ENCODE measurements at places on chromosomes 5 and 9. TPM values are rescaled to one million over a fixed set of nuclear protein-coding genes. Genes with fewer than 3 reads are reported as not detected.

DNA sequence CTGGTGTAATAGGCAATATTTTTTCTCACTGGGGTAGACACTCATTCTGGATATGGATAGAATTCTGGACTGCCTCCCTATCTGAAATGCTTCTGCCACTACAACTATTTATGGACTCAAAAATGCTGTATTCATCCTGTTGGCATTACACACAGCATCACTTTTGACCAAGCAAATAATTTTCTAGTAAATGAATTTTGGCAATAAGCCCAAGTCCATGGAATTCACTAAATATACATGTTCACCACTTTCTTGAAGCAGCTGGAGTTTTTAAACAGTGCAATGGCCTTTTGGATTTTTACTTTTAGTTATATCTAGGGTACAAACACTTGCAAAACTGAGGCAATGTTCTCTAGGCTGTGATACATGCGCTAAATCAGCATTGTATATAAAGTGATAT lies 724.9 kb upstream of the EDIL3 start:
- DNase-seq = no peak

GRCh38 chr5:149583394-149583793 lies 2.1 kb downstream of the ARHGEF37 start:
- no peak for DNase-seq

DNA sequence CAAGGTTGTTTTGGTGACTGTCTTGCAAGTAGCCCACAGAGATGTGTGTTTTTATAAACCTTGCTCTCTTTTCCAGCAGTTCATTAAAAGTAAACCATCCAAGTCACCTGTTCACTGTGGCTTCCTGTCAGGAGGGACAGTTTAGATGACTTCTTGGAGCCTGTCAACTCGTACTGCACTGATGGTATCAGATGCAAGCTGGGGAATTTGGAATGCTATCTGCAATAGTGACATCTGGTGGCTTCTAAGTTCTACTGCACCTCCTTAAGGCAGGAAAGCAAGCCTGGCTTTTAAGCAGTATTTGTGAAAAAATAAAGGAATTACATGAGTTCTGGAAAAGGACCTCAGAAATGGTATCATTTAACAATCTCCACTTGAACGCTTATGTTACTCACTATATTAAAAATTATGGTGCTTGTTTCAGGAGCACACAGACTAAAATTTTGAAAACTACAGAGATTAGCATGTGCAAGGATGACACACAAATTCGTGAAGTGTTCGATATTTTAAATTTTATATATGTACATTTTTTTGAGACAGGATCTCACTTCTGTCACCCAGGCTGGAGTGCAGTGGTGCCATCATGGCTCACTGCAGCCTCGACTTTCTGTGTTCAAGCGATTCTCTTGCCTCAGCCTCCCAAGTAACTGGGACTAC lies 164.0 kb downstream of the TTC39B start:
- no peak for DNase-seq

CDX1 gene
- total RNA-seq = not detected

C1QTNF3 gene
- total RNA-seq = 3.1 TPM

FOCAD gene
- total RNA-seq = 21.0 TPM

DNA sequence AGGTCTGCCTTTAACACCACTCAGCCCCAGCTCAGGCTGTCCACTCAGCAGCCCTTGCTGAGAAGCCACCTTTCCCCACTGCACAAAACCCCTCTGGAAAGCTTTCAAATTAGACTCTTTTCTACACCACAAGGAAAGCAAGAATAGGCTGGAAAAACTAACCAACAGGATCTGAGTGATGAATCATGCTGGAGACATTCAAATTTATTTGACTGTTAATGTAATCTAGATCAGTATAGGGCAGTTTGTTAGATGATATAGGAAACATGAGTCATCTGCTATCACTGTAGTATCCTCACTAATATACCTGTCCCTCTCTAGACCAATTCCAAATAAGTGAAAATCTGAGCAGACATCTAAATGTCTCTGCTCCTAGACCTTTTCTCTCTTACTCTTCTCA lies 127.8 kb upstream of the PAM start:
- DNase-seq = no peak

DNA sequence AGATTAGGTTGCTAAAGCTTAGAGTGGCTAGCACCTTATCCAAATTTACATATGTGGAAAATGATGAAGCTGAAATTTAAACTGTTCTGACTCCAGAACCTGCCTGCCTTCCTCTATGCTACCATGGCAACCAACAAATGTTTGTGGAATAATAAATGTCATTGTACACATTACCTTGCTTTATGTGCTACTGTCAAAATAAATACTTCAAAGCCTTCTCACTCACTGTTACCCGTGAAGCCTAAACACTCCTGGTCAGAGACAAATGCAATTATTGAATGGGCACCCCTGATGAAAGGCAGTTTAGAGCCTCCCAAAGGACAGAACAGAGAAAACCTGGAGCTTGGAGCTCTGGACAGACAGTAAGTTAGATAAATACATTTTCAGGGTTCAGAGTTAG lies 158.6 kb downstream of the FAM114A2 start:
- DNase-seq = no peak

DNA sequence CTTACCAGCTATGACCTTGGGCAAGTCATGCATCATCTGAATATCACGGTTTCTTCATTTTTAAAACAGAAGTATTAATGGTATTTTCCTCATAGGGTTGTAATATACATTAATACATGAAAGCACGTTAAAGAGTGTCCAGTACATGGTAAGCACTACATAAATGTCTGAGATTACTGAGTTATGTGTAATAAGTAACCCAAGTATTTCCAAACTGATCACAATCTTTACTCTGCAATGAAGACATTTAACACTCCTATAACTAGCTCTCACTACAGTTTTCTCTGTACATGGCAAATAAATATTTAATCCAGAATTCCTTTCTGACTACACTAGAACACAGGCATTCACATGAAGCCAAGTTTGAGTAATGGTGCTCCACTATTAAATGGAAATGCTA lies 4.0 kb downstream of the GLDC start:
- DNase-seq = no peak

DAB2 gene
- total RNA-seq = 25.6 TPM

- DNase-seq = no peak
Measured at GRCh38 chr9:89576404-89576839, 28.4 kb upstream of the GADD45G start.

DNA sequence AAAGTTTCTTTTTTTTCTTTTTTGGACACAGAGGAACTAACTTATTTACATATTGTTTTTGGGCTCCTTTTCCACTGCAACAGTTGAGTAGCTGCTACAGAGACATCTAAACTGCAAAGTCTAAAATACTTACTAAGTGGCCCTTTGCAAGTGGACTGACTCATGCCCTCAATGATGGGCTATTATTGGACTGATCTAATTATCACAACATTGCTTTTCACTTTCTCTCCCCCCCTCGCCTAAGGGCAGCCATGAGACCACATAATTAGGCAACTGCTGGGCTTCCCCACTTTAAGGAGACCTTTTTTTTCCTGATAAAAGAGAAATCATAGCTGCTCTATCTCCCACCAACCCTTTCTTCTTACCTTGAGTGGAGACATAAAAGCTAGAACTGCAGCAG lies 47.0 kb downstream of the PLK2 start:
- DNase-seq = no peak

GRCh38 chr5:150448334-150448733 lies 1.2 kb downstream of the RPS14 start:
- no peak for DNase-seq

NR5A1 gene
- total RNA-seq = not detected

GRCh38 chr5:74015716-74016115 lies 389.7 kb downstream of the ARHGEF28 start:
- no peak for DNase-seq

DOCK2 gene
- 13.7 TPM for total RNA-seq

FOXD4L6 gene
- not detected for total RNA-seq

TSSK1B gene
- total RNA-seq = not detected

SMIM33 gene
- 0.05 TPM for total RNA-seq

RAD23B gene
- total RNA-seq = 66.4 TPM

DNA sequence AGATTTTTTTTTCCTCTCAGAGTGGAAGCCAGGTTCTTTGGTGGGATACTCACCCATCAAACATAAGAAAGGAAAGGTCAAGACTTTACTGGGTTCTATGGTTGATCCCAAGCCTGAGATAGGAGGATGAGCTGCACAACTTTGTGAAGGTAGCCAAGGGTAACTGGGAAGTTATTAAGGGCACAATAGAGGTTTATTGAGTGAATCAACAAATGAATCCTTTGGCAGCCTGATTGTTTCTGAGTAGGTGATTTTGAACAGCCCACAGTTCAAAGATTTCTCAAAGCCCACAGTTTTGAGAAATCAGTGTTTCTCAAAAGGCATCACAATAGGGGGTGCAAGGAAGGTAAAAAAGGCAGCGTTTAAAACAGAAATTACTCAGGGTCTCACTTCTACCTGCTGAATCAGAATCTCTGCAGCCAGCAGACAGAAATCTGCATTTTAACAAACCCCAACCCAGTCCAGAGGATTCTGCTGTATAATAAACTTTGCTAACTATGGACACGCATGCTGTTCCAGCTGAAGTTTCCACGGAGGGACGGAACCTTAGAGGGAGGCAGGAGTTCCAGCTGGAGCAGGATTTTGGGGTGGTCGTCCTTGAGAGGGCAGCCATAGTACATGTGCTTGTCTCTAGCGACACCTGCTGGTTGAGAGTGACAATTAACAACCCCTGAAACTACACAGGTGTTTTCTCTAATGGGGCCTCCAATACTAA lies 32.7 kb upstream of the FSD1L start:
- peak; percentile 67 for DNase-seq

- DNase-seq = no peak
Measured at GRCh38 chr5:14901462-14902051, 30.0 kb upstream of the ANKH start.

GRCh38 chr5:155193483-155194107 lies 180.0 kb downstream of the KIF4B start:
- no peak for DNase-seq

GRCh38 chr5:135382106-135382790 lies 16.8 kb downstream of the MACROH2A1 start:
- no peak for DNase-seq

- no peak for DNase-seq
Measured at GRCh38 chr9:15711531-15711930, 158.7 kb downstream of the CCDC171 start.

AK1 gene
- total RNA-seq = 18.7 TPM

- DNase-seq = peak; percentile 50
Measured at GRCh38 chr9:69120380-69121154, 53.5 kb upstream of the TJP2 start.

GRCh38 chr5:142495531-142495930 lies 170.7 kb upstream of the SPRY4 start:
- no peak for DNase-seq

TTC16 gene
- not detected for total RNA-seq

C9orf153 gene
- 0.67 TPM for total RNA-seq

GRCh38 chr5:150428106-150428876 lies 15.6 kb upstream of the CD74 start:
- peak; percentile 48 for DNase-seq

- no peak for DNase-seq
Measured at GRCh38 chr9:15268782-15269181, 38.2 kb downstream of the TTC39B start.

DNA sequence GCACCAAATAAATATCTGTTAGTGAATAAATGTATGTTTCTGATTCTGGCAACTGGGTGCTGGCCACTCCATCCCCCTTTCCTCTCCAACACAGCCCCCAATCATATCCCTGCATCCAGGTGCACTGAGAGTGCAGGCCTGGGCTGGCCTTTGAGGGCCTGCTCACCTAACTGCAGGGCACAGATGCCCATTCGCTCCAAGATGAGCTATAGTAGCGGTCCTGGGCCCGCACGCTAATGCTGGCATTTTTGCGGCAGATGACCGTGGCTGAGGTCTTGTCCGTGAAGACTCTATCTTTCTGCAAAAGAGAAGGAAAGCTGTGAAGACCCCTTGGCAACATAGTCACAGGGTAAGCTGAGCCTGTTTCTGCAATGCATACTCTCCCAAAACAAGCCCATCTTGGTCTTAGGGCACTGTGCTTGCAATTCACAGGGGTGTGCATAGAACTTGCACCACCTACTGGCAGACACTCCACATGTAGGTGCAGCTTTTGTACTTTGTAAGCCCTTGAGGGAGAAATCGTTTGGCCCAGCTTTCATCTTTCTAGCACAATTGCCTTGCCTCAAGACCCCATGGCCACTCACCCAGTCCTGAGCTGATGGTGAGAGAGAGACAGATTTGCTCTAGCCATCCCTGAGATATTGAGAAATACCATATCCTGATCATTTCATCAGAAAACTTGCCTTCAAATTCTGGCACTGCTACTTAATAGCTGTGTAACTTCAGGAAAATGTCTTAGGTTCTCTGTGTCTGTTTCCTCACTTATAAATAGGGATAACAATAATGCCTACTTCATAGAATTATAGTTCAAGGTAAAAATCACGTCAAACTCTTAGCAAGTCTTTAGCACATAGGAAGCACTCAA lies 13.5 kb downstream of the IL12B start:
- peak; percentile 42 for DNase-seq

PCDHGB7 gene
- 1.6 TPM for total RNA-seq

DNA sequence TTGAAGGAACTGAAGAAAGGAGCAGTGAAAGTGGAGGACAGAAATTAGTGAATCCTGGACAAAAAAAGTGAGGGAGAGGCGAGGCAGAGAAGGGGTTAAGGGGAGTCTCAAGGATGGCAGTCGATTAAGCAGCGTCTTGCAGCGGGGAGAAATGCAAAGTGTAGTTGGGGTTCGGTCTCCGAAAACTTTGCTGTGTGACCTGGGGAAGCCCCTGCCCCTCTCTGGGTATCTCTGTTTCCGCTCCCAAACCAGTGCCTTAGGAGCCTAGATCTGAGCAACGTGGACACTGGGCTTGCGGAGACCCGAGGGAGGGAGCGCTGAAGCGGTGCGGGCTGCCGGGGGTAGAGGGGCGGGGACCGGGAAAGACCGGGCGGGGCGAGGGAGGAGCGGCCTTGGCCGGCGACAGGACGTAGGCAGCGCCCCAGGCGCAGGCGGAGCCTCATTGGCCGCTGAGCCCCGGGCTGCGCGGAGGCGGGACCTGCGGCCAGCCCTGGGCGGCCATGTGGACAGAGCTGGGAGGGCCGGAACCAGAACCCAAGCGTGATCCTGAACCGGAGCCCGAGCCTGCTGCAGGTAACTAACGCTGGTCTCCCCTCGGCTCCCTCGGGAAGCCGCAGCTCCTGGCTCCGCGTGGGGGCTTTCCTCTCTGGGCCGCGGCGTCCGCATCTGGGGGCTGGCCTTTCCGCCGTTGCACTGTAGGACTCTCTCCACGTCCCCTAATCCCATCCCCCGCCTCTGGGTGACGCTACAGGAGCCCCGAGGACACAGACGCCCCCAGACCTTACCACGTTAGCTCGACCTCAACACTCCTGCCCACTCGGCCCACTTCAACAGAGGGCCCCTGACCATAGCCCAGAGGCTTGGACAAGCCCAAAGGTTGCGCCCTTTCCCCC lies at the start of gene ALDH1B1:
Gene ALDH1B1, plus strand, starts transcription at position 468 of the 893 bp plus-strand sequence. CDS start 3,047 bp downstream, outside the sequence.
- peak; percentile 82 for DNase-seq

All from liver (tissue), 10 donors.